Stimulated activated CD4-positive, alpha-beta T cell treated with anti-CD3 and anti-CD28 coated beads, Interleukin-1b, Interleukin-23, amount 100 ng/mL, for 1 hour (primary cell): ENCODE measurements at places on chromosomes 12 and 14.

- DNase-seq: peak; percentile 2
These were observed 65.1 kb upstream of the GPHB5 start for GRCh38 chr14:63383776-63384367.

DNA sequence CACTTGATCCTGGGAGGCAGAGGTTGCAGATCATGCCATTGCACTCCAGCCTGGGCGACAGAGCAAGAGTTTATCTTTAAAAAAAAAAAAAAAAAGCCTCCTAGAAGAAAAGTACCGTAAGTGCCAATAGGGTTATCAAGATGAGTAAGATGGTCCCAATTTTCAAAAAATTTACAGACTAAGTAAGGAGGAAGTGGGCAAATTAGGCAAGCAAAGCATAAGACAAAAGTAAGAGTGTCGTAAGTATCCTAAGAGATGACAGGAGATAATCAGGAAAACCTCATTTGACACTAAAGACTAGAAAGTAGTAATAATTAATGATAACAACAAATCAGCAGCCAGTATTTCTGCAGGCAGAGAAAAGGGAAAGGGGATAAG, 12.2 kb downstream of the PYM1 start:
- DNase-seq: no peak

DNA sequence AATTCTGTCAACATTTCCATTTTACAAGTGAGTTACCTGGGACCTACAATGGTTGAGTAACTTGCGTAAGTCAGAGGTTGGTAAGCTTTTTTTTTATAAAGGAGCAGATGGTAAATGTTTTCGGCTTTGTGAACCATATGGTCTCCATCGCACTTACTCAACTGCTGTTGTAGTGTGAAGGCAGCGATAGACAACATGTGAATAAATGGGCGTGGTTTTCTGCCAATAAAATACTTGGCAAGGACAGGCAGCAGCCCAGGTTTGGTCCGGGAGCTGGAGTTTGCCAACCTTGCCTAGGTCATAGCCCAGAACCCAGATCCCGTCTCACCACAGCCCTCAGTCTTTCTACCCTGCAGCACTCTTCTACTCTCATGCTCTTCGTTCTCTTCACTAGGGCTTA, 6.3 kb downstream of the DDX55 start:
- DNase-seq: no peak

DNA sequence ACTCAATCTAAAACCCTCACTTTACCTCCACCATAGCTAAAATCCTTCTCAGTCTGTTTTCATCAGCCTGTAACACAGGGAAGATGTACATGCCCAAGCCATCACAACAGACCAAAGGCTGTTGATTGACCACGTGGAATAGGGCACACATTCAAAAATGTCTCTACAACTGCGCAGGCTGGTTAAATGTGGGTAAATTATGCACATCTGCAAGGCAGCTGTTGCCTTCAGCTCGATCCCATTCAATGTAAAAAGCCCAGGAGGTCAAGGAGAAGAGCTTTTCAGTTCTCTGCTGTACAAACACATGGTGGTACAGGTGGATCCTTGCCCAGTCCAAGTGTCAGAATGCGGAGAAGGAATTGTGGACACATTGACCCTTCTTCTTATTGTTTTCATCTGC, 354.0 kb downstream of the FLRT2 start:
- DNase-seq: no peak

DNA sequence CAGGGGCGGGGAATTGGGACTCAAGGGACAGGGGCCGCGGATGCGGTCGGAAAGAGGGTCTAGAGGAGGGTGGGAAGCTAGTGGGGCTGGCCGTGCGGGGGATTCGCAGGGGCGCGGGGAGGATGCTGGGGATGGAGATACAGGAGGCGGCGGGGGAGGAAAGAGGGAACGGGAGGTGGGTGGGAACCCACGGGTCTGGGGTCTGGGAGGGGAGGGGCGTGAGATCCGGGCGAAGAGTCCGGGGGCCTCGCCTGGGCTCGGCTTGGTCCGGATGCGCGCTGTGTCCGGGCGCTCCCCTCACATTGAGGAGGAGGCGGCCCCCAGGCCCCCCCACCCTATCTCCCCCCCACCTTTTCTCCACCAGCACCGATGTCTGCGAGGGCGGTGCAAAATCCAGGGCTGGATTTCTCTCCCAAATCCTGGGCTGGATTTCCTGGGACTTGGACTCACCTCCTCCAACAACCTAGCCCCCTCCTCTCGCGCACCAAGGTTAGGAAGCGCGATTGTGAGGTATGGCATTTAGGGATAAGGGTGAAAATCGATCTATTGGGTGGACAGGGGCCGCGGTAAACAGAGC, at the start of gene AGAP2:
Gene AGAP2 (minus strand): TSS at position 82 of the 577 bp plus-strand sequence. CDS start 496 bp downstream, outside the sequence.
- DNase-seq: no peak

GRCh38 chr12:80707126-80707829, at the start of gene MYF6:
MYF6 (plus strand) TSS chr12:80707634; CDS start chr12:80707720, 86 bp downstream.
- DNase-seq: no peak
